ENCODE measurements at places on chromosomes 6 and 20.

GRCh38 chr6:129287231-129288177, 404.6 kb downstream of the LAMA2 start:
- DNase-seq, result no peak

- DNase-seq, result no peak
These were observed 29.1 kb upstream of the SGK1 start for GRCh38 chr6:134346932-134347545.

GRCh38 chr6:3724451-3725144, 26.9 kb downstream of the PXDC1 start:
- no peak for DNase-seq

GRCh38 chr6:1384549-1385128, 4.7 kb upstream of the FOXF2 start:
- no peak for DNase-seq

GRCh38 chr20:9241232-9241692, 172.4 kb downstream of the PLCB4 start:
- DNase-seq, result no peak

- DNase-seq, result no peak
These were observed 78.9 kb downstream of the FAM120B start for GRCh38 chr6:170385506-170385905.

DNA sequence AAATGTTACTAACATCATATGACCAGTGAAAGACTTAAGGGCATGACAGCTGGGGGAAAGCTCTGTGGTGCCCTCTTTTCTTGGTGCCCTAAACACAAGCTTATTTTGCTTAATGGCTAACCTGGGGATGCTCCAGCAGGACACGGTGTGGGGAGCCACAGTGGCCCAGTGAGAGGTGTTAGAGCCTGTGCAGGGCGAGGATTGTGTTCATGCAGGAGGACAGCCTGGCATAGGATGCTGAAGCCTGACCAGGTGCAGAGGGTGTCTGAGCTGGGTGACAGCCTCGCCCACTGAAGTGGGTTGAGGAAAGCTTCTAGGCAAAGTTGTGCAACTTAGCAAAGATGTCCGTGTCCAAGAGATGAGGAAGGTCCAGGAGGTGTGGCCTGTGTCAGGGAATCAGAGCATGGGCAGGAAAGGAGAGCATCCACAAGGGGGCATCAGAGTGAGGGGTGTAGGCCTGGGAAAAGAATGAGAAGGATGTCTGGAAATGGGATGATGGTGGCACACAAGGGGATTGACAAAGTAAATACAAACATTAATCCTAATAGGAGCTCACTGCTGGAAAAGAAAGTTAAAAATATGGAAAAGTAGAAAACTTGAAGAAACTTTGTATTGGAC, 33.9 kb downstream of the SLC17A4 start:
- peak; percentile 17 for DNase-seq

GRCh38 chr20:6305536-6305935, 182.7 kb upstream of the FERMT1 start:
- DNase-seq, result no peak

DNA sequence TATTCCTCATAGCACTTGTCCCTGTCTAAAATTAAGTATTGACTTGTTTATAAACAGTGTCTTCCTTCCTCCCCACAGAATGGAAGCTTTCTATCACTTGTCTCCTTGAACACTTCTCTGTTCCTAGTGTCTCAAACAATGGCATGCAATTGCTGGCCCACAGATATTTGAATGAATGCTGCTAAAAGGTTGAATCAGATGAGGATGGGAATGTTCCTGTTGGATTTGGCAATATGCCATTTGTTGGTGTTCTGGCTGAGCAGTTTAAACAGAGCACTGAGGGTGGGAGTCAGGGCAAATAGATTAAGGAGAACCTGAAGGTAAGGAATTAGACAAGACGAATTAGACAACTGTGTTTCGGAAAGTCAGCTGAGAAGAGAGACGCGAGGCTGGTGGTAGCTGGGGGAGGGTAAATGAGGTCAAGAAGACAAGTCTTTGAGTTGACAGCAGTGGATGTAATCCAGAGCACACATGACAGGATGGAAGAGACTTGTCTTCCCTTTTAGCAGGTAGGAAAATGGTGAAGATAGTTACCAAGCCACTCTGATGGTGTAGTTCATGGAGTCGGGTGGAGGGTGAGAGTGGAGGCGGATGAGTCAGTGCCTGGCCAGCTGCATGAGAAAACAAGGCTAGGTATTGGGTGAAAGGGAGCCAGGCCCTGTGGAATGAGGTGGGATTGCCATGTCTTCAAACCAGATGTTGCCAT, 58.3 kb upstream of the GNRH2 start:
- no peak for DNase-seq

DNA sequence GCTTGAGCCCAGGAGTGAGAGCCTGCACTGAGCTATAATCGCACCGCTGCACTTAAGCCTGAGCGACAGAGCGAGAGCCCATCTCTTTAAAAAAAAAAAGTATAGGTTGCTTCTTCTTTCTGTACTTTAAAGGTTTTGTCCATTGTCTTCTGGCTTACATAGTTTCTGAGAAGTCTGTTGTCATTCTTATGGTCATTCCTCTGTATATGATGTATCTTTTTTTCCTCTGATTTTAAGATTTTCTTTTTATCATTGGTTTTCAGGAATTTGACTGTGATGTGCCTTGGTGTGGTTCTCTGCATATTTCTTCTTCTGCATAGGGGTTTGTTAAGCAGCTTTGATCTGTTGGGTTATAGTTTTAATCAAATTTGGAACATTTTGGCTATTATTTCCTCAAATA, 29.1 kb downstream of the QRSL1 start:
- no peak for DNase-seq

DNA sequence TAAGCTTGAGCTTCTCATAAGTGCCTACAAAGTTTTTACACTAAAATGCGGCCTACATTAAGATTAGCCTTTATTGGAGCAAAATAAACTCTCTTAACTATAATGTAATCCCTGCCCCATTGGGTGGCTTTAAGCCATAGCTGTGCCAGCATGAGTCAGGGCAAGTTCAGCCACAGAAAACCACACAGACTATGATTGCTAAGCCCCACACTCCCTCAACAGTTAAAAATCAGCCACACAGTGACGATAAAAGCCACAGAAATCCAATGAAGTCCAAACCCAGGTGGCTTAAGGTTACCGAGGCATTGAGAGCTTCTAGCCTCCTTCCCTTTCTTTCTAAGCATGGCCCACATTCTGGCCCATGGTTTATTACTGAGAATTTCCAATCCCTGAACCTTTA, 61.6 kb downstream of the GRM1 start:
- no peak for DNase-seq

DNA sequence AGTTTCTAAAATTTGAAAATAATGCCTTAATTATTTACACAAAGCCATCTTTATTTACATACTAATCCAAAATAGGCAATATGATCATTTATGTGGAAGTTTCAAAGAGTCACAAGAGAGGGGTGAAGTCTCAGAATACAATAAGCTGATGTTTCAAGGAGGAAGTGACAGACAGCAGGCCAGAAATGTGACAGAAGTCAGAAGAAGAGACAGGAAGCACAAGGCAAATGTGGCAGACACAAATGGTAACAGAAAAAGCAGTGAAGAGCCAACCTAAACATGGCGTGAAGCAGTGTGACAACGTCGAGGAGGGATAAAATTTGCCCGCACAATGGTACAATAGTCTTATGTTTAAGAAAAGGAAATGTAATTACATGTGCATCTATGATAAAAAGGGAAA, 59.8 kb downstream of the SHPRH start:
- DNase-seq, result no peak

DNA sequence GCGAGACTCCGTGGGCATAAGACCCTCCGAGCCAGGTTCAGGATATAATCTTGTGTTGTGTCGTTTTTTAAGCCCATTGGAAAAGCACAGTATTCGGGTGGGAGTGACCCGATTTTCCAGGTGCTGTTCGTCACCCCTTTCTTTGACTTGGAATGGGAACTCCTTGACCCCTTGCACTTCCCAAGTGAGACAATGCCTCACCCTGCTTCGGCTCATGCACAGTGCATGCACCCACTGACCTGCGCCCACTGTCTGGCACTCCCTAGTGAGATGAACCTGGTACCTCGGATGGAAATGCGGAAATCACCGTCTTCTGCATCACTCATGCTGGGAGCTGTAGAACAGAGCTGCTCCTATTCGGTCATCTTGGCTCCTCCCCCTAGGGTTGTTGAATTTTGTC, 307.7 kb upstream of the DEFB115 start:
- DNase-seq, result no peak

DNA sequence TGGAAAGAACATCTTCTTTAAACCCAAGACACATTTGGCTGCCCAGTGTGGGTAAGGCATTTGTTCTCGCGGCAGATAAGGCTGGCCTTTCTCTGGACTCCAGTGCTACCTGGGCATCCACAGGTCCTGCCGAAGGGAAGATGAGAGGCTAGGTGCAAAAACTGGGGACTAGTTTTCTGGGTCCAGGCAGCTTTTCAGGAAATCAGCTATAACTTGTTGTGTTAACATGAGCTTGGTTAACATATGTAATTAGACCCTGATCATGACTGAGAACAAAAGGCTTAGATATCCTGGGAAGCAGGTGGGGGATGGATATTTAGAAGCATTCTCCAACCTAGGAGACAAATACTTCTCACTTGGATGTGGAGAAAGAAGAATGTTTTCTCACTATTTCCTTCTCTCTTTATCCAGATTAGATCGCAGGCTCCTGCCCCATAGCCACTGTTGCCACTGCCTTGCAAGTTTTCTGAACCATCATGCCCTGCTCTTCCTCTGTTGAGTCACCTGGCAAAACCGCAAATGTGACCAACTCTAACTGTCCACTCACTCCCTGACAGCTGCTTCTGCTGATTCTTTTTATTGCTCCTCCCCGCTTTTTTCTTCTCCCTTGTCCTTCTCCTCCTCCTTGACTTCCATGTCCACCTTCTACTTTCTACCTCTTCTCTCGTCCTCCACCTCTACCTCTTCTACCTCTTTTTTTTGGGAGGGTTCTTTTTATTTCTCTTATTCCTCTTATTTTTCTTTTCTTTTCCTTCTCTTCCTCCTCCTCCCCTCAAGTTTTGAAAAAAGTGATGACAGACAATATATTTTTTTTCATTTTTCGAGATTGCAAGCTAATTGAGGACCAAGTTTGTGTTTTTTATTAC, 258.1 kb downstream of the UTRN start:
- no peak for DNase-seq

- DNase-seq, result no peak
These were observed 622.6 kb downstream of the EPM2A start for GRCh38 chr6:145112711-145113148.

DNA sequence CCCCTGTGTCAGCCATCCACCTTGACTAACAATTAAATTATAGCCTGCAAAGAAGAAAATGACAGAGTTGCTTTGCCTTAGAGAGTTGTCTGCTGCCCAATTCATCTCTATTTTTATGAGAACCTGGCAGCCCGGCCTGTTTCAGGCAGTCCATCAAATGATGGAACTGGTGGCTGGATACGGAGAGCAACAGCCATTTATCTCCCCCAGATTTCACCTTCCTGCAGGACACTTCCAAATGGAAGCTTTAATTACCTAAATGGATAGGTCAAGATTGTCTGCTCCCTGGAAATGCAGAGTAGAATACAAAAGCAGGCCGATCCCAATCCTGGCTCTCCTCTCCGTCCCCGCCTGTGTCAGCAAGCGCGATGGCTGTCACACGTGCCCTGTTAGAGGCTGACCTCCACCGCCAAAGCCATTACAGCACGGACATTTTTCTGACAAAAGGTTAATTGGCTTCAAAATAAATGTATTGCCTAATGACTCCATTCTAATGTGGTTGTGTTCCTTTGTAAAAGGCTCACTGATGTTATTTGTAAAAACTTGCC, 86.7 kb downstream of the PACRG start:
- DNase-seq, result no peak

DNA sequence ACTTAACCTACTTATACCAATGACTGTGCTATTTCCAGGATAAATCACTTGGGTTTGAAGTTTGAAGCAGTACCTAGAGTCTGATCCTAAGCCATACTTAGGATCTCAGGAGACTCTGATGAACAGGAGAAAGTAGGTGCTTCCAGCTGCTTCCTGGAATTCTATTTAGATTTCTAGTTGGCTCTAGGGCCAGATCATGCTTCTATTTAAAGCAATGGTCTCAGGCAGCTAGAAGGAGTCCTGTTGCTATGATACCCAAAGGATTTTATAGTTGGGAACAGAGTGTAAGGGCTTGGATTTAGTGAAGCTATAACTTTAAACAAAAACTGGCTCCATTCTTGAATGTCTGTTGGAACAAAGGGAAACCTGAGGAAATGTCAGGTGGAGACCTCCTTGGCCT, 52.4 kb upstream of the TINAG start:
- no peak for DNase-seq

- DNase-seq, result no peak
These were observed 59.2 kb upstream of the SNX9 start for GRCh38 chr6:157763904-157764177.

DNA sequence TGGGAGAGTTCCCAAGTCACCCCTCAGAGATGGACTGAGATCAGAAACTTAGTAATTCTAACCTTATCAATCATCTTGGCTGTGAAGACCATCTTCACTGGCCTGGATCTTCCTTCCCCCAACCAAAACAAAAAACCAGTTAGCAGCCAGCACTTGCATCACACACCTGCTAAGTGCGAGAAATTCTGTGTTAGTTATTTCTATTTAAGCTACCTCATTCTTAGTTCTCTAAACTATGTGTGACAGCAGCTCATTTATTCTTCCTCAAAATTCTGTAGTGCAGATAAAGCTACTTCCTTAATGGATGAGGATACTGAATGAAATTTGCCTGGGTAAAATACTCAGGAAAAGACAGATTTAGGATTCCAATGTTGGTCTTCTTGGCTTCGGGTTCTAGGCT, 18.2 kb upstream of the TAGAP start:
- no peak for DNase-seq

- no peak for DNase-seq
These were observed 117.8 kb upstream of the KCNG1 start for GRCh38 chr20:51140671-51141070.

GRCh38 chr6:42264852-42265390, 47.3 kb upstream of the MRPS10 start:
- no peak for DNase-seq

DNA sequence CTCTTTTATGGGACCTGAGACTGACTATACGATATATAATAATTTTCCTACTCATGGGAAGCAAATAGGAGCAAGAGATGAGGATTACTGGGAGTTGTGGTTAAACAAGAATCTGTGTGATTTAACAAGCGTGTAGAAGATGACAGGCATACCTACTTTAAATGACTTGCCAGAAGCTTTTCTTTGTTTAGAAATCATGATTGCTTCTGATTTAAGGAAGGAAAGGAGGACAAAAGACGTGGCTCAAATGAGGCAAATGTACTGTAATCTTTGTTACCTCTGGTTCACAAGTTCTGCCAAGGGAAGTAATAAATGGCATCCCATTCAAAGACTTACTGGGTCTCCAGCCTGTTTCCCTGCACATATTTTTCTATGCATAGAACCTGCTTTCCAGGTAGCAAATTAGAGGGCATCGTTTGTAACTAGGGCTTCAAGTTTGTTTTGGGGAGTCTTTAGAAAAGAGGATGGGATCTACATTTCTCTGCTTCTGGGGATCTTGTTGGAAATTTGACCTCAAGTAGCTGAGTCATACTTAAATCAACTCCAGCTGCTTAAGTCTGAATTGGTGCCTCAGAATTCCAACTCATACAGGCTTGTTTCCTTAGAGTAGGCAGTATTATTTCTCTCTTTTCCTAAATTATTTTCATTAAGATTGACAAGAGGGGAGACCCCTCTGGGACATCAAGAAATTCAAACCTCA, 2.9 kb upstream of the TRMT11 start:
- DNase-seq, result no peak
